Thoracic aorta endothelial cell (primary cell): ENCODE measurements at places on chromosomes 7 and 10. TPM values are rescaled to one million over a fixed set of nuclear protein-coding genes. Genes with fewer than 3 reads are reported as not detected.

The FLNC gene
- 93.9 and 109 TPM in 2 replicates for total RNA-seq

The NRAP gene
- not detected in 2 replicates for total RNA-seq

The CFAP46 gene
- total RNA-seq = 1.7 and 2.4 TPM in 2 replicates

The SUGCT gene
- total RNA-seq = 1.8 and 2.0 TPM in 2 replicates

The CARD11 gene
- 10.1 and 29.8 TPM in 2 replicates for total RNA-seq

The TEX36 gene
- not detected in 2 replicates for total RNA-seq

The UCMA gene
- total RNA-seq = not detected in 2 replicates

The GAD2 gene
- not detected in 2 replicates for total RNA-seq

The RARRES2 gene
- not detected in 2 replicates for total RNA-seq

The NPY gene
- not detected in 2 replicates for total RNA-seq

The PLXNA4 gene
- total RNA-seq = 10.1 and 36.0 TPM in 2 replicates

The TMEM229A gene
- total RNA-seq = not detected in 2 replicates

The TAS2R5 gene
- total RNA-seq = 0.66 and 1.7 TPM in 2 replicates

The TNS3 gene
- total RNA-seq = 22.2 and 58.2 TPM in 2 replicates

The AKR1C3 gene
- total RNA-seq = 98.7 and 144 TPM in 2 replicates

The PDZD7 gene
- total RNA-seq = 0.50 and 0.53 TPM in 2 replicates

The LRRN3 gene
- total RNA-seq = not detected in 2 replicates

The DNA2 gene
- total RNA-seq = 27.7 and 29.1 TPM in 2 replicates

The ADAMTS14 gene
- not detected in 2 replicates for total RNA-seq

The ANKRD2 gene
- total RNA-seq = 0.27 and 1.2 TPM in 2 replicates

The PTN gene
- total RNA-seq = 0.07 and 0.27 TPM in 2 replicates

The CYP3A7 gene
- total RNA-seq = 0.07 and 0.27 TPM in 2 replicates

The C10orf143 gene
- 0.57 TPM in 1 of 2 replicates, not detected in the other for total RNA-seq

The ZPBP gene
- not detected in 2 replicates for total RNA-seq
